ENCODE measurements at places on chromosomes 12 and 14. TPM values are rescaled to one million over a fixed set of nuclear protein-coding genes. Genes with fewer than 3 reads are reported as not detected.

PLA2G1B gene
- total RNA-seq = not detected

ESRRB gene
- total RNA-seq = not detected

TMEM121 gene
- total RNA-seq = 1.1 TPM

LTBR gene
- total RNA-seq = 311 TPM

ADAM20 gene
- 0.83 TPM for total RNA-seq

TEX22 gene
- total RNA-seq = 1.6 TPM

SYNDIG1L gene
- total RNA-seq = not detected

MIP gene
- total RNA-seq = not detected

GPR84 gene
- not detected for total RNA-seq

KRT74 gene
- not detected for total RNA-seq

FGF23 gene
- total RNA-seq = not detected
